ENCODE measurements at places on chromosomes 4 and X.

GRCh38 chr4:139962130-139962684 is 191.8 kb downstream of the MAML3 start:
- DNase-seq = no peak

DNA sequence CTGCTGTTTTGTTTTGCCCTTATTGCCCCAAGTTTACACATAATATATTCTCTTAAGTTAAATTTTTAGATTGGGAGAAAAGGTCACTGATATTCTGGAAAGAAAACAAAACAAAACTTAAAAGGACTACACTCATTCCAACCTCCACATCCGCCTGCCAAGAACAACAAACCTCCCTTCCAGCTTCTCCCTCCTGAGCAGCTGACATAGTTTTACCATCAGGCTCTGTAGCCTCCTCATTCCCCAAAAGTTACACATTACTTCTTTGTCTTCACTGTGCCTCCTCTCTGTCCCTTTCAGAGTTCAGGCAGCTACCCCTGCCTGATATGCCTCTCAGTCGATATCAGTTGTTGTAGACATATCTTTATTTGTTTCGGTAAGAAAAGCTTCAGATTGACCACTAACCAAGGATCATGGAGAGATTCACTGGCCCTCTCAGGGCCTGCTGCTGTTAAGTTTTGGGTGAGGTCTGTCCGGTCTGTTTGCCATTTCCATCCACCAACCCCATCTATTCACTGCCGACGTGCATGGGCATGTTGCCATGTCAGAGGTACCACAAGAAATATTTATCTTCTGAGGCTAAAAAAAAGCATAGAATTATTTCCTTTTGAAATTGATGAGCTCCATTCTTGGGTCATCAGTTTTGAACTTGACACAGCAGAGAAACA is 164.1 kb downstream of the GASK1B start:
- DNase-seq = no peak

- peak; percentile 76 for DNase-seq
Measured at GRCh38 chrX:41481264-41482109, 34.3 kb downstream of the NYX start.

GRCh38 chr4:73257651-73258435 is 755 bp downstream of the ANKRD17 start:
- DNase-seq = peak; percentile 46

DNA sequence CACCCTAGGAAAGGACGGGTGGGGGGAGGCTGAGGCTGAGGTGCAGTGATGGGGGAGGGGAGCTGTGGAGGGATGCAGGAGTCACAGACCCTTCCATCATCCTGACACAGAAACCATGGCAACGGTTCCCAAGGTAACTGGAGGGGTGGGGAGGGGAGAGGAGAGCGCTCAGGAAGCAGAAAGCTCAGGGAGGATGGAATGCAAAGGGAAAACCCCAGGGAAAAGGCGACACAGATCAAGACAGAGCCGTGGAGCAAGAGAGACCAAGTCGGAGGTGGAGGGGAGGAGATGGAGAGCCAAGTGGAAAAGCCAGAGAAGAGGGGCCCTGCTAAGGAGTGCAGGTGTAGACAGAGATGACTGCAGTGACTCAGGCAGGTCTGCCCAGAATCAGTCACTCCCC is 14.5 kb downstream of the L1CAM start:
- DNase-seq = no peak

- DNase-seq = no peak
Measured at GRCh38 chr4:180134091-180134866, 2108.9 kb upstream of the TENM3 start.

DNA sequence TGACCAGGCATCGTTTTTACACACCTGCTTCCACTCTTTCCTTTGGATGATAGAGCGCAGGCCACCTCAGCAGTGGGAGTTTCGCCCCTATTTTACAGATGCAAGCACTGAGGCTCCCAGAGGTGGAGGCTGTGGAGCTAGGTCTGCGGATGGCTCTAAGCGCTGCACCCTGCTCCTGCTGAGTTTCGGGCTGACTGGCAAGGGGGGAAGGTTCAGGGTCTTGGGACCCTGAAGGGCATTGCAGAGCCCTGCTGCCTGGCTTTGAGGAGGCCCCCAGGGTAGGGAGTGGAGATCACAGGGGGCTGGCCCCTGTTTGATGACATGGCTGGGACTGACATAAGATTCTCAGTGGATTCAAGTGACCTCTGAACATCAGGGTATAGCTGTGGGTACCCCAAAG is 62.8 kb upstream of the NKX1-1 start:
- no peak for DNase-seq

GRCh38 chr4:17758485-17758884 is 22.9 kb downstream of the FAM184B start:
- no peak for DNase-seq
